ENCODE measurements at places on chromosomes 4 and X. TPM values are rescaled to one million over a fixed set of nuclear protein-coding genes. Genes with fewer than 3 reads are reported as not detected.

EVC2 gene
- 0.69 TPM for total RNA-seq

AFAP1 gene
- 12.2 TPM for total RNA-seq

ZDHHC15 gene
- total RNA-seq = 0.06 TPM

ETDA gene
- total RNA-seq = not detected

IL2 gene
- total RNA-seq = 1.7 TPM

Data from activated naive CD8-positive, alpha-beta T cell treated with anti-CD3 and anti-CD28 coated beads, Interleukin-2, amount 10 ng/mL, durations not matched to agents 7 days and 5 days (primary cell).